ENCODE measurements at places on chromosomes 2 and 18. TPM values are rescaled to one million over a fixed set of nuclear protein-coding genes. Genes with fewer than 3 reads are reported as not detected.

Gene FSIP2
- total RNA-seq: 0.07 TPM

Gene COA5
- total RNA-seq: 23.7 TPM

DNA sequence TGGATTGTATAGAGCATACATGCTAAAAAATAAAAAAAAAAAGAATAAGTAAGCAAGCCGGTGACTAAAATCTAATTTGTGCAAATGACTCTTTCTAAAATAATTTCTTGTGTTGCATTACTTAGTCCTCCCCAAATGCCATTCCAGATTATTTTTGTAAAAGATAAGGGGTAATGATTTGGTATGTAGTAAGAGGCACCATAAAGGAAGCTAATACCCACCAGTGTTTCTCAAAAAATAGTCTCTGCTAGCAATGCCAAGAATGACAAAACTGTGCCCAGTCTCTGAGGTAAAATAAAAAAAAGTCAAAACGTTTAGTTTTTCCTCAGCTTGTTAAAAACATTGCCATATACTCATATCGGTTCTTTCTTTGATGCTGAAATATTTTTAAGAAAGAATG lies 2.7 kb downstream of the METTL5 start:
- no peak for DNase-seq

GRCh38 chr2:129174143-129174542 lies 805.3 kb upstream of the RAB6C start:
- DNase-seq: no peak

- no peak for DNase-seq
These were observed 171.4 kb downstream of the SETBP1 start for GRCh38 chr18:44851856-44852621.

GRCh38 chr2:7379799-7380198 lies 462.6 kb downstream of the RNF144A start:
- DNase-seq: no peak

DNA sequence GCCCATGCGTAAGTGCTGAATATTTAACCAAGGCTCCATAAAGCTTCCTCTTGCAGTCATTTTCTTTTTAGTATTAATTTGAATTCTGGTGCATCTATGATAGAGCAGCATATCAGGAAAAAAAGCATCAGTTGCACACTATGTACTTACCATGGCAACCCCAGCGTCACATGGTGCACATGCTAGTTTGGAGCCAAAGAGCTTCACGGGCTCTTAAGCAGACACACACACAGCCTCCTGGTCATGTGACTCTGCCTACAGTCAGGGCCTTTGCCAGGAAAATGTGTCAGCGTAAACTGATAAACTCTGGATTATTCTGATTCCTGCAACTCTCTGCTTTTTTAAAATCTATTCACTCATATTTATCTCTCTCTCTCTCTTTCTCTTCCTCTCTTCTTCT lies 30.2 kb downstream of the NYAP2 start:
- no peak for DNase-seq

DNA sequence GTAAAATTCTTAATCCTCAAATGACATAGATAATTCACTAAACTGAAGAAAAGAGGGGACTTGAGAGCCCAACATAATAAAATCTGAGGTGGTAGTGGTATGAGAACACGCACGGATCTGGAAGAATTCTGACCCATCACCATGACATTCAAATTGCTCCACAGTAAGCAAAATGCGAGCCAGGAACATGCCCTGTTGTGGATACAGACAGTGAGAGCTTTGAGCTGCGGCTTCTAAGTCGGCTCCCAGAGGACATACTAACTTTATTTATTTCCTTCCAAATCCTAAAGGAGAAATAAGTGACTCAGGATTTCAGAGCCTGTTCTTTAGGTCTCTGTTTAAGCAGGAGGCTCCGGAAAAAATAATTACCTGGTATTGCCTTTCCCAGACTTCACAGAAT lies 143.4 kb upstream of the SMAD7 start:
- no peak for DNase-seq

DNA sequence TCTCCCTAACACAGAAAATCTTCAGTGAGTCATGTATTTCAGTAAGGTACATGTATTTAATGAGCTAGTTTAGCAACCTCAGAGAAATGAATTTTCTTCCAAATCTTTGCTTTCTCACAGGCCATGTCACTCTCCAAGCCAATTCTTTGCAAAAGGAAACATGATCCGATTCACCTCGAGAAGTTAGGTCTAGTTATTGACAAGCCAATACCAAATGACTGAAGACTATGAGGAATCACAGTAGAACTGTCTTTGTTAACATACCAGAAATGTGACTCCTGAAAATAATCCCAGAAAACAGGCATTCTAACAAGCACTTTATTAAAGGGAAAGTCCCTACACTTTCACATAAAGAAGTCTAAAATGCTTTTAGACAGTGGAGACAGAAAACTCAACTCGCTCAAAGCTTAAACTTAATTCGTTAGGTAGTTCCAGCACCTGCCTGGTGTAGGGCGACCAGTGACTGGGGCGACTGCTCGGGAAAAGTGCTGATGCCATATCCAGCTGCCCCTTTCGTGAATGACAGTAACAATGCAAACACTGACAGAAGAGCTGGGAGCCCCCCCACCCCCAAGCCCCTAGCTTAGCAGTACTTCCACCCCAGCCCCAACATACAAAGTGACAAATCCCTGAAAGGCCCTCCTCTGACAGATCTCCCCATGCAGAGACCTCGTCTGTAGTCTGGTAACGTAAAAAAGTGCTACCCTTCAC lies 1.8 kb downstream of the MEMO1 start:
- DNase-seq: no peak

DNA sequence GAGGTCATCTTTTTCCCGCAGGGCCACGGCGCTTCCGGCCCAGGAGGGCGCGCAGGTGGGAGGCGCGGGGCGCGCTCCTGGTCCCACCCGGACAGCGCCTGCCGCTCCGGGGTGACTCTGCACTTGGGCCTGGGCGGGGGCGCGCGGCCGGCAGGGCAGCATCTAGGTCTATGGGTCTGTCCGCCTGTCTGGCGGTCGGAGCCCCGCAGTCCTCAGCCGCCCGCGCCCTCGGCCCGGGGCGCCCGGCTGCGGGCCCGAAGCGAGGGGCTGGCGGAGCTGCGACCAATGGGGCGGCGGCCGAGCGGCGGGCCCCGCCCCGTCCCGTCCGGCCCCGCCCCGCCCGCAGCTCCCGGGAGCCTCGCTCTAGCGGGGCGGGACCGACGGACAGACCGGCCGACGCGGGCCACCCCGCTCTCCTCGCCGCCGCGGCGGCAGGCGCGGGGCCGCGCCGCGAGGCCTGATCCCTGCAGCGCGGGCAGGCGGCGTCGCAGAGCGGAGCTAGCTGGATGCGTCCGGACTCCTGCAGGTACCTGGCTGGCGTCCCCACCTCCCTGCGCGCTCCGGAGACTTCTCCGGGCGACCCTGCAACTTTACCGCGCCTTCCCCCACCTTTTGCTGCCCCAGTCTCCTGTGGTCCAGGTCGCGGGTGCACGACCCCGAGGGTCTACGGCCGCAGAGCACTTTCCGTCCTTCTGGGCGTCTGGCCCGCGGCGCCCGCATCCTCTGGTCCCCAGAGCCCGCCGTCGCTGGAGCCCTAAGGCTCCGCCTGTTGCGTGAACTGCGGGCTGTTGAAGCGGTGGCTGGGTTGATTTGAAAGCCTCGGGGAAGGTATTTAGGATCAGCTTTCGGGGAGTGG lies at the start of gene KCNS3:
Gene KCNS3, plus strand, starts transcription at position 387 of the 856 bp plus-strand sequence. CDS start 52,342 bp downstream, outside the sequence.
- no peak for DNase-seq

- DNase-seq: no peak
These were observed 65.6 kb downstream of the COL5A2 start for GRCh38 chr2:189113963-189114362.

Gene GLI2
- not detected for total RNA-seq

Gene GLB1L
- total RNA-seq: 5.9 TPM

GRCh38 chr2:19214682-19215391 lies 143.6 kb downstream of the OSR1 start:
- DNase-seq: no peak

DNA sequence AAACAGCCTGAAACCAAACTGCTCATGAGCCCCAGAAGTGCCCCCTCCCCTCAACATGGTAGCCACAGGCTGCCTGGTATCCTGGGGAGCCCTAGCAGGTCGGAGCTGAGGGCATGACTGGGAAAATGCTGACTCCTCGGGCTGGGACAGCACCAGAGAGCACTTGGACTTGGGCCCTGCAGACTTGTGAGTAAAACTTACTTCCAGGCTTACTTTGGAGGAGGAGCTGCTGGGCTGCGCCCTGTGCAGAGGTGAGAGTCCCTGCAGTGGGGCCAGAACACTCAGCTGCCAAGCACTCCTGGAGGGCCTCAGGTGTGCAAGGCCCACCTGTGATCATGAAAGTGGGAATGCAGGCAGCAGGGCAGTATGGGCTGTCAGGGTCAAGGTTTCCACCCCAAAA lies 119.4 kb downstream of the SEPTIN10 start:
- DNase-seq: no peak

DNA sequence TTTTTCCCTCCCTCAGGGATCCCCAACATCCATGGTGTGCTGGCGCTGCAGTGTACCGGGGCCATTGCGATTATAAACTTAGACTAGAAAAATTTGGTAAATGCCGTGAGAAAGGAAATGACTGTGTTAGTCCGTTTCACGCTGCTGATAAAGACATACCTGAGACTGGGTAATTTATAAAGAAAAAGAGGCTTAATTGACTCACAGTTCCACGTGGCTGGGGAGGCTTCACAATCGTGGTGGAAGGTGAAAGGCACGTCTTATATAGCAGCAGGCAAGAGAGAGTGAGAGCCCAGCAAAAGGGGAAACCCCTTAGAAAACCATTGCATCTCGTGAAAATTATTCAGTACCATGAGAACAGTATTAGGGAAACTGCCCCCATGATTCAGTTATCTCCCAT lies 44.3 kb downstream of the NTSR2 start:
- DNase-seq: no peak

- peak; percentile 24 for DNase-seq
These were observed 66.4 kb downstream of the EPAS1 start for GRCh38 chr2:46363535-46364170.

- DNase-seq: no peak
These were observed 186.6 kb downstream of the NRP2 start for GRCh38 chr2:205868773-205869333.

GRCh38 chr2:60400462-60401246 lies 152.8 kb downstream of the BCL11A start:
- DNase-seq: no peak

GRCh38 chr2:227228061-227228667 lies 63.7 kb downstream of the COL4A3 start:
- no peak for DNase-seq

Gene CCDC138
- total RNA-seq: 7.3 TPM

Gene SERPINB4
- total RNA-seq: not detected

DNA sequence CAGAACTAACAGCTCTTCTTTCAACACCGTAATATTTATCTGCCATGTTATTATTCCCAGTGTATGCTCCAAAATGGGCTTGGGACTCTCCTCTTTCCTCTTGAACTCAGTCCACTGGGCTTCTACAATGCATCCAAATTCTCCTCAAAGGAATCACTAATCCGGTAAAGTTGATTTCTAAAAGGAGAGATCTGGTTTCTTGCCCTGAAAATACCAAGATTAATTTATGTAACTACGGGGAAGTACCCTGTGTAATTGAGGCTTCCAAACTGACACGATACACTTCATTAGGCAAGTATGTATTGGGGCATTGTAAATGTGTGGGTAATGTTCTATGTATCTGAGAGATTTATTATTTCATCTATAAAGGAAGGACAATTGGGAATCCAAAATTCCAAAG lies 5.7 kb downstream of the NCKAP5 start:
- no peak for DNase-seq

Gene PTPN2
- 17.5 TPM for total RNA-seq
